ENCODE measurements at places on chromosomes 6 and 20.

DNA sequence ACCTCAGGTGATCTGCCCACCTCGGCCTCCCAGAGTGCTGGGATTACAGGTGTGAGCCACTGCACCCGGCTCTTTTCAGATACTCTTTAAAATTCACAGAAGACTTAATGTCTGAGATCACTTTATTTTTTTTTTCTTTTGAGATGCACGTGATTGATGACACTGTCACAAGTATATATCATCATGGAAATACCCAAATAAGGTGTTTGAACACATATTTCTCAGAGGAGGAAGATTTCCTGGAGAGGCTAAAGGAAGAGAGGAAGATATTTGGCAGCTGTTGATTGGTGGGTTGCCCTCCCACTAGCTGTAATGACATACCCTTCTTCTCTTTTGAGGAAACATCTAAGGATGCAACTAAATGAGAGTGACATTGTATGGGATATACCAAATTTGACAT, 225.9 kb upstream of the CITED2 start:
- no peak for DNase-seq

DNA sequence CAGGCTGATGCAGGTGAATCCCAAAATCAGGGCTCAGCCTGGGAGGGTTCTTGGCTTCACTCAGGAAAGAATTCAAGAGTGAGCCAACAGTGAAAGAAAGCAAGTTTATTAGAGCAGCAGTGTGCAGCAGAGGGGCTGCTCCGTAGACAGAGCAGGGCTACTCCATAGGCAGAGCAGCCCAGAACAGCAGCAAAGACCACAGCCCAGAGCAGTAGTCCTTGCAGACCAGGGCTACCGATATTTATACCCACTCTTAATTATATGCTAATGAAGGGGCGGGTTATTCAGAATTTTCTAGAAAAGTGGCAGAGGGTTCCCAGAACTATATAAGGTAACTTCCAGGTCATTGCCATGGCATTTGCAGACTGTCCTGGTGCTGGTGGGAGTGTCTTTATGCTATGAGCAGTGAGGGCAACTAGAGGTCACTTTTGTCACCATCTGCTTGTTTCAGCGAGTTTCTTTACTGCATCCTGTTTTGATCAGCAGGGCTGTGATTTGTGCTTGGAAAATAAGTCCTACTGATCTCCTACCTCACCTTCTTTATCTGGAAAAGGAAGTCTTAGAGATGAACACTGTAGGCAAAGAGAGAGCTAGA, 39.8 kb upstream of the PTPN1 start:
- DNase-seq = no peak

DNA sequence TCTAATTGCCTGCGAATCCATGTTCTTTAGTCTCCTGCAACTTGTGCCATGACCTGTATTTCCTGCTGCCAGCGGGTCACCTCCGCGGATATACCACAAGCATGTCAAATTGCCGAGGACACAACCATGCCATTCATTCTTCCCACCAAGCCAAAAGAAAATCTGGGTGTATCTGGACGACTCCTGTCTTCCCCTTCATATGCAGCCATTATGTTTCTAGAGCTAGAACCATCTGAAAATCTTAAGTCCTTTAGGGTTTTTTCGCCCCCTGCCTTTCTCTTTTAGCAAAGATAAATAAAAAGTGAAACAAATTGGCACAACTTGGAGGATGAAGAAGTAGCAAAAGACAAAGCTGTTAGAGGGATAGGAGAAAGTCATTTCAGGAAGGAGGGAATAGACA, 242.6 kb downstream of the ARID1B start:
- no peak for DNase-seq

DNA sequence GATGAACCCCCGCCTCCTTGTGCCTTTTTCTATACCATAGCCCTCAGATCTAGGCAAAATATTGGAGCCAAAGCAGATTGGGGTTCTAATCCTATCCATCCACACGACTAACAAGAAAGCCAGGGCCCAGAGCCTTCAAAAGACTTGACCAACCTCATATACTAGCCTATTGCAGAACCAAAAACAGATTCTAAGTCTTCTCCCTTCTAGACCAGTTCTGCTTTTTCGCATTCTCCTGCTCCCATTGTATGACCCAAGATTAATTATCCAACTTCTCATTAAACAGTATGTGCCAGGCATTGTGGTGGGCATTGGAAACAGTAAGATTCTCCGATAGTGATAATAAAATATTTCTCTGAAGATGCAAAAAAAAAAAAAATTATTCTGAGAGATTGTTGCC, 113.7 kb upstream of the JARID2 start:
- no peak for DNase-seq

DNA sequence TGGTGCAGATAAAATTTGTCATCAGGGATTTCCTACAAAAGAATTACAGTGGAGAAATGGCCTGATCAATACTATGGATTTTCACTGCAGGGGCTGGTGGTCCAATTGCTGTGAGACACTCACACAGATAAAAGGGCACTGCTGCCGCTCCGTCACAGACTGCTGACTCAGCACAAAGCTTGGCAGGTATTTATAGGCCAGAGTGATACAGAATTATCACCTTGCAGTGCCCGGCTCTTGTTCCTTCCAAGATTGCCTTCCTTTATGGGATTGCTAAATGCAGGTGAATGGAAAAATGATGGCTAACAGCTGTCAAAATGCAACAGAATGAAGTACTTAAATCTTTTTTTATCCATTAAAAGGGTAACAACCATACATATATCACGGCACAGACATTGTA, 247.8 kb upstream of the ZFP64 start:
- DNase-seq = no peak

GRCh38 chr6:35365594-35366203, 23.3 kb downstream of the PPARD start:
- DNase-seq = no peak

DNA sequence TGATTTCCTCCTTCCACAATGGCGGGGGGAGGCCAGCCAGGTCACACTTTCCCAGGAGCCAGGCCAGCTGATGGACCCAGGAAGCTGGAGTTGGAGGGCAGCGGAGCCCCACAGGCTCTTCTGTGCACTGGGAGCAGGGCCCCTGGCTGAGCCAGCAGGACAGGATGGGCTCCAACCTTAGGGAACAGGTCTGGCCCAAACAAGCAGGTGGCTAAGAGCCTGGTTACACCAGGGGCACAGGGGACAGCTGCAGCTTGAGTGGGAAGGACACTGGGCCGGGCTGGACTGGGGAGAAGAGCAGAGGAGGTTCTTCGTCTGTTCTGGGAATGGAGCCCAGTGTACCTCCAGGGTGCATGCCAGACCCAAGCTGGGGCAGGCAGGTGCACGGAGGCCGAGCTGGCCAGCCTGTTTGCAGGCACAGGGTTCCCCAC, 102.3 kb downstream of the DLL1 start:
- DNase-seq = no peak

All from CD8-positive, alpha-beta memory T cell (primary cell).